ENCODE measurements at places on chromosomes 16 and 17.
A peak's percentile ranks its signal among the peaks of the same experiment; 100 is the strongest.

DNA sequence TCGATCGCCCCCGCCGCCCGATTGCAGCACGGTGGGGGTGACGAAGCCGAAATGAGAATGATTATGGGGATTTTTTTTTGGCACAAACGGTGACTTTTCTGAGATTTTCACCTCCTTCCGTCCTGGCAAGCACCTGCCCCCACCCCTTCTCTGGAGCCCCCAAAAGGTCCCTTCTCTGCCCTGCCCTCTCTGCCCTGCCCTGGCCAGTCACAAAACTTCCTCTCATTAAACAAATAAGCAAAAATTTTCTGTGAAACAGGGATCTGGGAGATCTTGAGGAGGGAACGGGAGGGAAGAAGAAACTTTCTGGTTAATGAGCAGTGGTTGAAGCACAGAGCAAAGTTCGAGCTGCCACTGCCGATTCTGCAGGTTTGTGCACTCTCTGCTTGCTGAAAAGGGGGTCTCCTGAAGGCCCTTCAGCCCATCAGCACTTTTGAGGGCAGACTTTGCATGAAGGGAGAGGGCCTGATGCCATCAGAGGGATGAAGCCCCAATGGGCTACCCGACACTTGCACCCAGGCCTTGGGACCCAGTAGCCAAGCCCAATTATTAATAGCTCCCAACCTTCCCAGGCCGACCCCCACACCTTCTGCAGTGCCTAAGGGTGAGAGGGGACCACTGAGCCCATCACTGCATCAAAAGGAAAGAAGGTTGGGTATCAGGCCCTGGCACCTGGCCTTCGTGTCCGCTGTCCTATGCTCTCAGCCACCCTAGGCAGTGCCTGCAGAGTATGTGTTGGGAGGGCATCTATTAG is 1.0 kb upstream of the HOXB8 start:
- peaks cover 59% of the 10 kb centered on the region for H3K4me1 ChIP-seq
- H3K36me3 ChIP-seq: peaks cover 32% of the 10 kb centered on the region
- peaks cover 100% of the 10 kb centered on the region for H3K27me3 ChIP-seq
- peak overlapping the region; percentile 3 for H3K27ac ChIP-seq
- DNase-seq: no peak

- H3K27ac ChIP-seq: peak overlapping the region; percentile 95
- no peaks in the 10 kb centered on the region for H3K27me3 ChIP-seq
- H3K4me3 ChIP-seq: peak overlapping the region; percentile 79
- peaks cover 40% of the 10 kb centered on the region for H3K4me1 ChIP-seq
Measured at GRCh38 chr17:7307686-7308624, 527 bp downstream of the EIF5A start.

DNA sequence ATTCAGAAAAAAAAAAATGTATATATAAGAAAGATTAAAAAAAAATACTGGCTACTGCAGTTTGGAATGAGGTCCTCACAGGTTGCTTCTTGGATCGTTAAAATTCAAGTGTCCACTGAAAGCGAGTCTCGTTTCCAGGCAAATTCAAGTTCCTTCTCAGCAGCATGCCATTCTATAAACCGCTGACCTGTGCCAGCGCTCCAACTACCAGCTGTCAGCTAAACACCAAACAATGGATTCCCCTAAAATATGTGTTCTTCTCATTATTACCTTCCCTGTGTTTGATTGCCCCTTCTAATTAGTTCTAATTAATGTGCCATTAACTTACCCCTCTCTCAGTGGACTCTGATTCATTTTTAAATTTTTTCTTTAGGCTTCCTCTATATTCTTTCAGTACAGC is 92.4 kb downstream of the DNAH9 start:
- no peak overlapping the region for H3K27ac ChIP-seq
- no peaks in the 10 kb centered on the region for H3K4me1 ChIP-seq
- no peaks in the 10 kb centered on the region for H3K27me3 ChIP-seq
- DNase-seq: no peak
- H3K36me3 ChIP-seq: peaks cover 3% of the 10 kb centered on the region

DNA sequence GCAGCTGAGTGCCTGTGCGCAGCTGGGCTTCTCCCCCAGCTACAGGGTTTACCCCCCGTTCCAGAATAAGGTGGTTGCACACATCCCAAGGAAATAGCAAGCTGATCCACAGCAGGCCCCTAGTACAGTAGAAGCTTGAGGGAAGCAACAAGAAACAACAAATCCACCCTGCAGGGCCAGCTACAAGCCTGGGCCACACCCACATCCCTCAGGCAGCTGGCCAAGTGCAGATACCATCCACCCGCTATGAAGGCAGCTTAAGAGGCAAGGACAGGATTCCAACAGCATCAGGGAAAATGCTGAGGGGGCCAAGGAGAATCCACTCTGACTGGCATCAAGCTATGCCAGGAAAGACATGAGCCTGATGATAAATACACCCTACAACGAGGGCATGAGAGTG is 66.9 kb upstream of the RCVRN start:
- no peak for DNase-seq
- no peaks in the 10 kb centered on the region for H3K27me3 ChIP-seq
- H3K27ac ChIP-seq: no peak overlapping the region
- H3K36me3 ChIP-seq: no peaks in the 10 kb centered on the region

GRCh38 chr16:54847207-54847606 is 83.5 kb upstream of the IRX5 start:
- no peak overlapping the region for H3K27ac ChIP-seq
- no peaks in the 10 kb centered on the region for H3K27me3 ChIP-seq
- H3K36me3 ChIP-seq: no peaks in the 10 kb centered on the region
- H3K4me3 ChIP-seq: no peak overlapping the region
- no peaks in the 10 kb centered on the region for H3K4me1 ChIP-seq
- no peak for DNase-seq

GRCh38 chr16:89049484-89050118 is 44.1 kb upstream of the ACSF3 start:
- DNase-seq: no peak
- H3K27me3 ChIP-seq: peaks cover 11% of the 10 kb centered on the region
- H3K27ac ChIP-seq: no peak overlapping the region
- no peak overlapping the region for H3K4me3 ChIP-seq
- peaks cover 3% of the 10 kb centered on the region for H3K36me3 ChIP-seq

DNA sequence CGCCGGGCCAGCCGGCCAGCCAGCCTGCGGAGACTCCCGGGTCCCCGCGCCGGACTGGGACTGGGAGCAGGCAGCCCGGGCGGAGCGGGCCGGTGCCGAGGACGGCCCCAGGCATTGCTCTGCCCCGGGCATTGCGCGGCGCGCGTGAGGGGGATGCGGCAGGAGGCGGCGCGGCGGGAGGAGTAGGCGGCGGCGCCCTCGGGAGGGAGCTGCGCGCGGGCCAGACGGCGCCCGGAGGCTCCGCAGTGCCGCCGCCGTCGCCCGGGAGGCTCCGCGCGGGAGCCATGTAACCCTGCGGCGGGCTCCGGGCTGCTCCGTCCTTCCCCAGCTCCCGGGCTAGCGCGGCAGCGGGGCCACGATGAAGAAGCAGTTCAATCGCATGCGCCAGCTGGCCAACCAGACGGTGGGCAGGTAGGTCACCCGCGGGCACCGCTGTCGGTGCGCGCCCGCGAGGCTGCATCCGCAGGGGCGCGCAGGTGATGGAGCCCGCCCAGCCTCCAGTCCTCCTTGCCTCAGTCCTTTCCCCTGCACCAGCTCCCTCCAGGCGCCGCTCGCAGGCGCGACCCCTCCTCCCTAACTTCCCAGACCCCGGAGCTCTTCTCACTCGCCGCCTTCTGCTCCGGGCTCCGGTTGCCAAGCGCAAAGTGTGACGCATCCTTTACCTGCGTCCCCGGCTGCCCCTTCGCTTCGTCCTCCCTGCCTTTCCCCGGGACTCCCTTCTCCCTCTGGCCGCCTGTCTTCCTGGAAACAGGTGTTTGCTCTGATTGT is at the start of gene ARHGAP44:
Gene ARHGAP44 (plus strand): TSS at position 18 of the 768 bp plus-strand sequence. CDS start 341 bp downstream, at position 359.
- peaks cover 50% of the 10 kb centered on the region for H3K27me3 ChIP-seq
- no peaks in the 10 kb centered on the region for H3K36me3 ChIP-seq
- no peak for DNase-seq
- no peak within 1 kb of the TSS for H3K27ac ChIP-seq
- H3K4me3 ChIP-seq: peak within 1 kb of the TSS; percentile 63

DNA sequence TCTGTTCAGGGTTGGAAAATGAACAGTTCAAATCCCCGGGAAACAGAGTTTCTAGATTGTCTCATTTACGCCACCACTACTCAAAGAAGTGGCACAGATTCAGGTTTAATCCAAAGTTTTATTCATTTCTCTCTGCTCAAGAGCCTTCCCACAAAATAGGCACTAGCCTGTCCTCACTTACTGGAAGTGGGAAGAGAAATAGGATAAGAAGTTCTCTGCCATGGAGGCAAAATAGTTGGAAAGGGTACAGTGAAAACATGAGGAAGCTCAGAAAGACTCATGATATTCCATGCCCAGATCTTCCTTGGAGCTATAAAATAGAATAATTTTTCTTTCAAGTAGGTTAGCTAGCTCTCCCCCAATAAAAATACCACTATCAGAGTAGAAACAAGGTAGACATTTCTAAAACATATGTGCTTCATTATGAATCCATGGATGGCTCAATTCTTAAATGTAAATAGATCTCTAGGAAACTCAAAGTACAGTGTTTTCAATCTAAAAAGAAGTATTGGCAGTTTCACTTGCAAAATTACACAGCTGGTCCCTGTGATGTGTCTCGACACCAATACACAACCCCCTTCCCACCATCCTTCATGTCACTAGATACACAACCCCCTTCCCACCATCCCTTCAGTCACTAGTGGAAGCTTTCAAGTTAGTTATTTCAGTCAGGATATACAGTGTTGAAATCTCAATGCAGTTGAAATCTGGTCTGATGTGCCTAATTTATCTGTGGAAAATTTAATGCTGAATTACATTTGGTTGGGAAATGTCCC is 125.8 kb downstream of the TRIM37 start:
- peaks cover 3% of the 10 kb centered on the region for H3K36me3 ChIP-seq
- no peaks in the 10 kb centered on the region for H3K27me3 ChIP-seq
- no peak overlapping the region for H3K27ac ChIP-seq
- no peaks in the 10 kb centered on the region for H3K4me1 ChIP-seq
- H3K4me3 ChIP-seq: no peak overlapping the region
- DNase-seq: no peak

DNA sequence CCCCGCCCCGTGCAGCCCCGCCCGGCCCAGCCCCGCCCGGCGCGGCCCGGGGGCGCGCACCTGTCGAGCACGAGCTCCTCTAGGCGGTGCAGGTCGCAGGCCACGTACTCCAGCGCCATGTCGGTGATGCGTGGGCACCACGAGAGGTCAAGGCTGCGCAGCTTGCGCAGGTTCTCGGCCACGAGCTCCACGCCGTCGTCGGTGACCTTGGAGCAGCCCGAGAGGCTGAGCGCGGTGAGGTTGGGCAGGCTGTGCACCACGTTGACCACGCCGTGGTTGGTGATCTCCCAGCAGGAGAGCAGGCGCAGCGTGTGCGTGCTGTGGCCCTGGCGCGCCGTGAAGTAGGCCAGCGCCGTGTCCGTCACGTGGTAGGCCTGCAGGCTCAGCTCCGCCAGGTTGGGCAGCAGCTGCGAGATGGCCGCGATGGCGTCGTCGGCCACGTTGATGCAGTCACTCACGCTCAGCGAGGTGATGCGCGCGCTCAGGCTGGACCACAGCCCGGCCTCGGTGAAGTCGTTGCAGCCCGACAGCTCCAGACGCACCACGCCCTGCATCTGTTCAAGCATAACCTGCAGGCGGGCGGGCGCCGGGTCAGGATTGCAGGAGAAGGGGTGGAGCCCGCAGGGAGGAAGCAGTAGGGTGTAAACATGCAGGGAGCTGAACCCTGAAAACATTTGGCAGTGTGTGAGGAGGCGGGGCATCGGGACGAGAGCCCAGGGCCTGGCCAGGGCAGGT is 5.3 kb upstream of the WDR24 start:
- peaks cover 10% of the 10 kb centered on the region for H3K27me3 ChIP-seq
- peak overlapping the region; percentile 70 for H3K4me3 ChIP-seq
- no peak for DNase-seq
- H3K36me3 ChIP-seq: peaks cover 10% of the 10 kb centered on the region
- peaks cover 20% of the 10 kb centered on the region for H3K4me1 ChIP-seq
- H3K27ac ChIP-seq: no peak overlapping the region

GRCh38 chr16:50909831-50910735 is 168.2 kb downstream of the CYLD start:
- H3K27ac ChIP-seq: no peak overlapping the region
- peaks cover 54% of the 10 kb centered on the region for H3K27me3 ChIP-seq
- no peak overlapping the region for H3K4me3 ChIP-seq

- no peak for DNase-seq
- H3K27me3 ChIP-seq: no peaks in the 10 kb centered on the region
Measured at GRCh38 chr16:58393138-58393504, 850 bp downstream of the GINS3 start.

GRCh38 chr16:7888411-7888810 is 555.8 kb downstream of the RBFOX1 start:
- H3K27me3 ChIP-seq: no peaks in the 10 kb centered on the region
- peaks cover 2% of the 10 kb centered on the region for H3K36me3 ChIP-seq
- no peak for DNase-seq
- H3K27ac ChIP-seq: no peak overlapping the region
- H3K4me3 ChIP-seq: no peak overlapping the region

- no peaks in the 10 kb centered on the region for H3K27me3 ChIP-seq
- no peaks in the 10 kb centered on the region for H3K4me1 ChIP-seq
- no peaks in the 10 kb centered on the region for H3K36me3 ChIP-seq
- no peak overlapping the region for H3K4me3 ChIP-seq
Measured at GRCh38 chr16:14168146-14168545, 97.0 kb downstream of the MRTFB start.

- no peak overlapping the region for H3K4me3 ChIP-seq
- no peak for DNase-seq
- H3K27ac ChIP-seq: no peak overlapping the region
- H3K27me3 ChIP-seq: peaks cover 91% of the 10 kb centered on the region
- H3K36me3 ChIP-seq: no peaks in the 10 kb centered on the region
Measured at GRCh38 chr17:15351478-15351840, 10.1 kb upstream of the TEKT3 start.

DNA sequence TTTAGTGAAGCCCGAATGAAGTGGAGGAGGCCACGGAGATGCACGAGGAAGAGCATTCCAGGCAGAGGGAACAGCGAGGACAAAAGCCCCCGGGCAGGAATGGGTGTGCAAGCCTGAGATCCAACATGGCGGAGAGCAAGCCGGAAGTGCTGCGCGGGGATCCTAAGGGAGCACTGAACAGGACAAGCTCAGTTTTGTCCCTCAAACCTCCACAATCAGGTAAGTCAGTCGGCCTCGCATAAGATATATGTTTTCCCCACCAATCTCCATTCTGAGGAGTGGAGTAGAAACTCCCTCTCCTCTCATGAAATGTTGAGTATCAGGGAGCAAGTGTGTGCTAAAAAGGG is 32.9 kb upstream of the USP22 start:
- no peaks in the 10 kb centered on the region for H3K36me3 ChIP-seq
- DNase-seq: no peak
- peaks cover 49% of the 10 kb centered on the region for H3K27me3 ChIP-seq
- no peak overlapping the region for H3K4me3 ChIP-seq
- no peaks in the 10 kb centered on the region for H3K4me1 ChIP-seq
- no peak overlapping the region for H3K27ac ChIP-seq

- H3K4me1 ChIP-seq: peaks cover 14% of the 10 kb centered on the region
- peak within 1 kb of the TSS; percentile 89 for H3K4me3 ChIP-seq
- no peak within 1 kb of the TSS for H3K27ac ChIP-seq
- H3K36me3 ChIP-seq: peaks cover 2% of the 10 kb centered on the region
- H3K27me3 ChIP-seq: peaks cover 64% of the 10 kb centered on the region
- DNase-seq: no peak
Measured at GRCh38 chr17:58755577-58756245, at the start of gene PPM1E. Gene PPM1E, plus strand, starts transcription at chr17:58755854.

GRCh38 chr16:77116856-77117255 is 74.1 kb upstream of the MON1B start:
- H3K27ac ChIP-seq: no peak overlapping the region
- no peaks in the 10 kb centered on the region for H3K4me1 ChIP-seq
- no peak overlapping the region for H3K4me3 ChIP-seq

- no peaks in the 10 kb centered on the region for H3K4me1 ChIP-seq
- H3K4me3 ChIP-seq: no peak overlapping the region
- no peak overlapping the region for H3K27ac ChIP-seq
Measured at GRCh38 chr17:8696906-8697305, 47.7 kb downstream of the CCDC42 start.

- H3K4me1 ChIP-seq: peaks cover 5% of the 10 kb centered on the region
- no peak for DNase-seq
- H3K4me3 ChIP-seq: no peak overlapping the region
- peaks cover 10% of the 10 kb centered on the region for H3K36me3 ChIP-seq
- H3K27ac ChIP-seq: no peak overlapping the region
Measured at GRCh38 chr16:75402159-75402820, 31.0 kb downstream of the CFDP1 start.

Measured in central memory CD8-positive, alpha-beta T cell (primary cell).